ENCODE measurements at places on chromosomes 7 and 10.

DNA sequence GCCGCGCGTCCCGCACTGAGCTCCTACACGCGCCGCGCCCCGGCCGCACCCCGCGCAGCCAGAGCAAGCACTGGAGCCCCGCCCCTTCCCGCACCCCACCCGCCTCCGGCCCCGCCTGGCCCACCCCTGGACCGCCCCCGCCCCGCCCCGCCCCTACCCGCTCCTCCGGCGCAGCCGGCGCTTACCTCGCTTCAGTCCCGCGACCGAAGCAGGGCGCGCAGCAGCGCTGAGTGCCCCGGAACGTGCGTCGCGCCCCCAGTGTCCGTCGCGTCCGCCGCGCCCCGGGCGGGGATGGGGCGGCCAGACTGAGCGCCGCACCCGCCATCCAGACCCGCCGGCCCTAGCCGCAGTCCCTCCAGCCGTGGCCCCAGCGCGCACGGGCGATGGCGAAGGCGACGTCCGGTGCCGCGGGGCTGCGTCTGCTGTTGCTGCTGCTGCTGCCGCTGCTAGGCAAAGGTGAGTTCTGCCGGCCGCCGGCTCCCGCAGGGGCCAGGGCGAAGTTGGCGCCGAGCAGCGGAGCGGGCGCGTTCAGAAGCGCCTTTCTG, at the start of gene RET:
TSS of gene RET (plus strand) at position 194 of the 545 bp plus-strand sequence. CDS start at position 384, 190 bp downstream.
- no peak for DNase-seq

DNA sequence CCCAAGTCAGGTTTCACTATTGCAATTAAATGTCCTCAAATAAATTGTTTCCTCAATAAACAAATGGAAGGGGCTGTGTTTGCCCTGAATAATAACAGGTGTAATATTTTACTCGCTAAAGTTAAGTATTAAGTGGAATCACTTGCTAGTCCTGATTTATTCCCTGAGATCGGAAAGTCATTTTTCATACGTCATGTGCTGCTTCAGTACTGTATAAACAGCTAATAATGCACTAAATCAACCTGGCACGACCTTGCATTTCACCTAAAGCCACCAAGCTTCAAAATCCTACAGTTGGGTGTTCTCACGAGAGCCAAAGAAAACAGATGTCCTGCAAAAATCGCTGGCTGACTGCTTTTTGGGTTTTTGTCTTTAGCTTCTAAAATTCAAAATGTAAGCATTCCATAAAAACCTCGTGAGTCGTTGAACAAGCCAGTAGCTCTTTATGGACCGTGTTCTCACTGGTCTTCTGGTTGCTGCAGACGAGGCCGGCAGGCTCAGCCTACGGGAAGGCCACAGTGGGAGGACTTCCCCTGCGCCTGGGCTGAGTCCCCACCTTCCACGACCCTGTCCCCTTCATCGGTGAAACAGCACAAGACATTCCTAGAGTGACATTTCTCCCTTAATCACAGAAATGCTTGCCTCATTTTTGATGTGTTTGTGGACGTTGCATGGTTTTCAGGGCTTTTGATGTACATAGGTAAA, 17.9 kb upstream of the MNX1 start:
- DNase-seq, result no peak

GRCh38 chr10:16341637-16342036, 95.2 kb upstream of the PTER start:
- DNase-seq, result no peak

- no peak for DNase-seq
These were observed 51.4 kb upstream of the AOAH start for GRCh38 chr7:36775676-36776075.

- no peak for DNase-seq
These were observed 109.3 kb upstream of the MDFIC start for GRCh38 chr7:114812570-114812969.

GRCh38 chr7:16035392-16035791, 348.9 kb upstream of the MEOX2 start:
- no peak for DNase-seq

GRCh38 chr10:130128062-130128781, 8.0 kb upstream of the GLRX3 start:
- DNase-seq, result no peak

- DNase-seq, result no peak
These were observed 136.4 kb upstream of the TAC1 start for GRCh38 chr7:97595439-97595838.

GRCh38 chr7:102425639-102426267, 7.6 kb upstream of the ORAI2 start:
- DNase-seq, result peak; percentile 84

GRCh38 chr10:73136627-73137026, 26.4 kb downstream of the NUDT13 start:
- DNase-seq, result no peak

- DNase-seq, result no peak
These were observed 224.7 kb downstream of the INHBA start for GRCh38 chr7:41478187-41478586.

DNA sequence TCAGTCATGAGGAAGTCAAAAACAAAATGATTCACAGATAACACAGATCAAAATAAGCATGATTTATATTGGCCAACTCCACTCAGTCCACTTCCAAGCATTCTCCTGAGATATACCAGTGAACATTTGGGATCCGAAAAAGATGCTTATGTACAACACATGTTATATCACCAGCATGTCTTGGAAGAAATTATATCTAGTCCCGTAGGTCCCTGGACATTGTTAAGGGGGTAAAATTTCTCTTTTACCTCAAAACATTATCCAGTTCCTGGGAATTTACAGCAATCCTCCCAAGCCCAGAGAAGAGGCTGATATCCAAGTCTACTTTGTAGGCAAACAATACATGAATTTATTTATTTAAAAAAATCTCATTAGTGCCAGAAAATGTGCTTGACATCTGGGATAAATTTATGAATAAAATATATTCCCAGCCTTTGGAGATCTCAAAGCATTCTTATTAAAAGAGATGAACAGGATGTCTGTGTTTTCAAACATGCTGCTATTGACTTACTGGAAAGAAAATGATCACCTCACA, 582.2 kb upstream of the ZWINT start:
- DNase-seq, result no peak

GRCh38 chr7:23490357-23491135, 20.3 kb upstream of the IGF2BP3 start:
- peak; percentile 45 for DNase-seq

DNA sequence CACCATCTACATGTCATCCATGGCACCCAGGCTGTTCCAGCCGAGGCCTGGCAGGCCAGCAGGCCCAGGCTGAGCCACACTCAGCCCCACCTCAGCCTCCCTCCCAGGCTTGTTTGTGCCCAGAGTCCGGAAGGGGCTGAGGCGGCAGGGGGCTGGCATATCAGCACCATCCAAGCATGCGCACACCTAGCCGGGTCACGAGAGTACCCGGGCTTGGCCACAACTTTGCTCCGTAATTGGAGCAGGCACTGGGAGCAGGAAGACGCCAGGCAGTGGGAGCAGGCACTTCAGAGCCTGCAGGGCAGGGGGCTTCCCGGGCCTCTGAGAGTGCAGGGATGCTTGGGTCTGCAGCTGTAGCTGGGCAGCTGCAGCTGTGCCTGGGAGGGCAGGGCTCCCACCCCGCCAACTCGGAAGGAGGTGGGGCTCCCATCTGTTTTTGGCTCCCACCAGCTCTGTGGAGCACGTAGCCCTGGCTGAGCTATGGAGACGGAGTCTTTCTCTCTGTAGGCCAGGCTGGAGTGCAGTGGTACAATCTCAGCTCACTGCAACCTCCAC, 15.2 kb upstream of the TSPAN15 start:
- DNase-seq, result no peak

DNA sequence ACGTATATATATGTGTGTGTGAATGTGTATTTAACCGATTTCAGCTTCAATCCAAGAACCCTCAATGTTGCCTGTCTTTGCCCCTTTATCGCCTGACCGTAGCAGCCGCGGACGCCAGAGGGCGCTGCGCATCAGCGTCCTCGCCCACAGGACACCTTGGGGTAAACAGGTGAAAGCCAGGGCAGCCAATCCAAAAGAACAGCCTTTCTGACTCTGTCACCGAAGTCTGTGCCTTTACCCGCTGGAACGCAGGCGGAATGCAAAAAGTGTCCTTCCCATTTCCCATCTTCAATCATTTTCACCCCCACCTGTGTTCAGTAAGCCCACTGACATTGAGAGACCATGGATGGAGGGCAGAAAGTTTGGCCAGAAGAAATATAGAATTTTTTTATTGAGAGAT, 3.6 kb downstream of the NXPH1 start:
- peak; percentile 11 for DNase-seq

DNA sequence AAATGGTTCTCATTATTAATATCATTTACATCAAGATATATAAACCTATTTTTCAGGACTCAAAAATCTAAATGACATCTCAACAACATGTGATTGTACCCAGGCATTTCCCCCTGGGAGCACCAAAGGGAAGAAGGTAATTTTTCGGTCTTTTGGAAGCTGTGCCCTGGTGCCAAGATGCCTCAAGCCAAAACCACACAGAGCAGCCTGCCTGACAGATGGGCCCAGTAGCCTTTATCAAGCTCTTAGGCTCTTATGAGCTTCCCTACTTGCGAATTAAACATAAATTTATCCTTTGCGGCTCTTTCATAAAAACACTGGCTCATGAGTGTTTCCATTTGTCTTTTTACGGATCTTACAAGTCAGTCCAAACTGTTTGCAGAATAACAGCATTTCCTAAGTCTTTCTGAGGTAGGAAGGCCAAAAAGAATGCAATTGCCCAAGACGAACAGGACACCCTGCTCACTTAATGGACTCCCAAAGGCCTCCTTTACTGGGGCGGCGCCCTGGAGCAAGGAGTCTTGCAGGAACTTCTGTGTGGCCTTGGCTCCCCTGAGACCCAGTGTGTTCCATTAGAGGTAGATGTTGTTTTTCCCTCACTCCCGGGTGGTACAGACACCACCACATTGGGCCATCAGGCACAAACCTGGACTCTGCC, 4.1 kb upstream of the RASSF4 start:
- no peak for DNase-seq

DNA sequence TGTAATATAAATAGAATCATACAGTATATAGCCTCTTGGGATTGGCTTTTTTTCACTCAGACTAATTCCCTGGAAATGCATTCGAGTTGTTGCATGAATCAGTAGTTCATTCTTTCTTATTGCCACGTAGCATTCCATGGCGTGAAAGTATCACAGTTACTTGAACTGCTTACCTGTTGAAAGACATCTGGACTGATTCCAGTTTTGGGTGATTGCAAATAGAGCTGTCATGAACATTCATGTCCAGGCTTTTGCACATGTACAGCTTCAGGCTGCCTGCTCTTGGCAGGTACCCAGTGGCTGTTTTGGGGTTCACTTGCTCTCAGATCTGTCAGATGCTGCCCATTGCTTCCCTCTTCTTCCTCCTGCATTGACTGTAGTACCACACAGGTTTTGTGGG, 54.9 kb downstream of the LRGUK start:
- DNase-seq, result no peak
